ENCODE measurements at places on chromosomes 16 and 17.

- DNase-seq = peak; percentile 14
Measured at GRCh38 chr16:72195609-72196008, 23.7 kb upstream of the PMFBP1 start.

DNA sequence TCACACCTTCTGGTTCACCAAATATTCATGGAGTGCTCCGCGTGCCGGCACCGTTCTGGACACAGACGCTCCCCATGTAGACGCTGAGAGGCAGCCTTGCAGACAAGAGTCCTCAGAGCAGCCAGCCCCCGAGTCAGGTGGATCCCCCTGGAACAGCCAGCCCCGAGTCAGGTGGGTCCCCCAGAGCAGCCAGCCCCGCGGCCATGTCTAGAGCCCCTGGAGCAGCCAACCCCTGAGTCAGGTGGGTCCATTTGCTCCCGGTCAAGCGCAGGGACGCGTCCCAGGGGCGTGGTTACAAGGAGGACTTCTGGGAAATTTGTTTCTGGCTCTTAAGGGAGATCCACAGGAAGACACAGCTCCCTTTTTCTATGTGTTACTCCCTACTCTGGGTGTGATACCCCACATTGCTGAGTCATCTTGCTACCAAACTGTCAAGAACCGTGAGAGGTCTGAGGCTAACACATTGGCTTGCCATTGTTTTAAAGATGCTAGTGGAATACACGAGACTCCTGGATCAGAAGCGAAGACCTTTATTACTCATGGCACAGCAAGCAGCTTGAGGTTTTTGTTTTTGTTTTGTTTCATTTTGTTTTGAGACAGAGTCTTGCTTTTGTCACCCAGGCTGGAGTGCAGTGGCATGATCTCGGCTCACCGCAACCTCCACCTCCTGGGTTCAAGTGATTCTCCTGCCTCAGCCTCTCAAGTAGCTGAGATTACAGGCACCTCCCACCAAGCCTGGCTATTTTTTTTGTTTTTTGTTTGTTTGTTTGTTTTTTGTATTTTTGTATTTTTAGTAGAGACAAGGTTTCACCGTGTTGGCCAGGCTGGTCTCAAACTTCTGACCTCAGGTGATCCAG, 43.3 kb upstream of the CBFA2T3 start:
- no peak for DNase-seq

GRCh38 chr16:7324321-7324720, 8.3 kb upstream of the RBFOX1 start:
- no peak for DNase-seq

DNA sequence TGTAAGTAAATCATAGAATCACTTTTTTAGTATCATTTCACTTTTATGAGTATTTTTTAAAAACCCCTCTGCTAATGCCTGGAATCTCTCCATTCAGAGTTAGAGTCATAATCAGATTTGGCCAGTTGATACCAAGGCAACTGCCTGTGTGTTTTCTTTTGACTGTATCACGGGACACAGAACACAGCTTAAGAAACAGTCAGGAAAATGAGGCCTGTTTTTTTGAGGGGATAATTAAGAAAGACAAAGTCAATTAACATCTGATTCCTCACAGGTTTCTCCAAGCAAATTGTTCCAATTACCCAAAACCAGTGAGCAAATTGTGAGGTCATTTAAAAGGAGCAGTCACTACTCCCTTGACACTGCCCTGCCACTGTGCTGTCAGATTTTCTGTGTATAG, 944.5 kb upstream of the SOX9 start:
- no peak for DNase-seq

GRCh38 chr16:87970186-87970585, 19.0 kb downstream of the BANP start:
- no peak for DNase-seq

DNA sequence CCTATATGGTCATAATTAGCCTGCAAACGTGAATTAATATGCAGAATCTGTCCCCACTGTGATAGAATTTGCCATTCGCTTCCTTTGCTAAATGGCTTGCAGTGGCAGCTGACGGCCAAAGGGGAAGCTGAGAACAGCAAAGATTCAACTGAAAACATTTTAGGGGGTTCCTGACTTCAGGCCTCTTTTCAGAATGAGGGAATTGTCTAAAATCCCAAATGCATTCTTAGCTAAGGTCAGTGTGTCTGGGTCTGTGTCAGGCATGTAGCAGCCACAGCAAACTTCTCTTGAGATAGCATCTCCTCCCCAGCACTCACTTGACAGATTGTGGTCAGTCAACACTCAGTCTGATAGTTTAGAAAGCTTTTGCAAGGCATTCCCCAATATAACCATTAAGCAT, 701.1 kb downstream of the WWOX start:
- no peak for DNase-seq

- DNase-seq = no peak
Measured at GRCh38 chr16:30567991-30568638, 3.4 kb downstream of the ZNF688 start.

DNA sequence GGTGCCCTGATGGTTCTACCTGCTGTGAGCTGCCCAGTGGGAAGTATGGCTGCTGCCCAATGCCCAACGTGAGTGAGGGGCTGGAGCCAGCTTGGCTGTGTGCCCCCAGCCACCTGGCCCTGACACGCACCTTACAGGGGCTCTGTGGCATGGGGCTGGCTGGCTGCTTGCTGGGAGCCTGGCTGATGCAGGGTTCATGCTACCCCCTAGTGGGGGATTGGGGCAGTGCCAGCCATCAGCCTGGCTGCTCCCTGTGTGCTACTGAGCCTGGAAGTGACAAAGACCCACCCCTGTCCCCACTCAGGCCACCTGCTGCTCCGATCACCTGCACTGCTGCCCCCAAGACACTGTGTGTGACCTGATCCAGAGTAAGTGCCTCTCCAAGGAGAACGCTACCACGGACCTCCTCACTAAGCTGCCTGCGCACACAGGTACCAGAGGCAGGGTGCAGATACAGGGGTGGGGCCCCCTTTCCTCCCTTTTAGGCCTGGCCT, 5.7 kb downstream of the GRN start:
- DNase-seq = peak; percentile 82

- no peak for DNase-seq
Measured at GRCh38 chr17:65047941-65048340, 8.6 kb downstream of the GNA13 start.

- no peak for DNase-seq
Measured at GRCh38 chr17:29577001-29577370, 8.5 kb downstream of the TP53I13 start.

GRCh38 chr17:56602292-56603130, 9.0 kb downstream of the NOG start:
- no peak for DNase-seq

DNA sequence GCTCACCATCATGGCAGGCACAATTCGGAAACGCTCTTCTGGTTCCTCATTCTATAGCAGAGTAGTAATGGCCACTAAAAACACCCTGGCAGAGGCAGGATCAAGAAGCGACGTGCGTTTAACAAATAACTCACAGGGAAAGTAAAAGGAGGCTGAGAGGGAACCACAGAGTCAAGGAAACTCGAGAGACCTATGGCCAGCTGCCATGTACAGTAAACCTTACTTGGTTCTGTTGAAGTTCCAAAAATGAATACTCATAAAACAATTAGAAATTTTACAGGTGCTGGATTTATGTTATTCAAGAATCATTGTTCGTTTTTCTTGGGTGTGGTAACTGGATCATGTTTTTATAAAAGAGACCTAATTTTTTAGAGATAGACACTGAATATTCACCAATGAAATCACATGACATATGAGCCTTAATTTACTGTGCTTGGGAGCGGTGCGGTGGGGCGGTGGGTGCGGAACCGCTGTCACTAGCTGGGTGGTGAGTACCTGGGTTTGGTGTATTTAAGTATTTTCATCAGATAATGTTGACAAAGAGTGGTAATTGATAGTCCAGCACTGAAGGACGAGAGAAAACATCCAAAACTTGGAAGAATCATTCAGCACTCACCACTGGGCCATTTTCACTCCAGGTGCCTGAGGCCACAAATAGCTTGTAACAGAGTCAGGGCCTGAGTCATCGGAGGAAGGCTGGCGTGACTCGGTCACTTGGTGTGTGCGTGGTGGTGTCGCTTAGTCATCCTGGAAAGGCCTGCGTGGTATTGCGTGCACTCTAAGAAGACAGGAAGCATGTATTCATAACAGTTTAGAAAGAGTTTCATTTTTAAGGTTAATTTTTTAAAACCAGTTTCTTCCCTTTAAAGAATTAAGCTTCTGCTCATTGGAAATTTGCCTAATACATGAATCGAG, 135.4 kb upstream of the CHMP6 start:
- no peak for DNase-seq

GRCh38 chr17:2064147-2064489, 9.2 kb downstream of the HIC1 start:
- DNase-seq = no peak

GRCh38 chr17:29066606-29067005, 23.7 kb downstream of the PIPOX start:
- no peak for DNase-seq

DNA sequence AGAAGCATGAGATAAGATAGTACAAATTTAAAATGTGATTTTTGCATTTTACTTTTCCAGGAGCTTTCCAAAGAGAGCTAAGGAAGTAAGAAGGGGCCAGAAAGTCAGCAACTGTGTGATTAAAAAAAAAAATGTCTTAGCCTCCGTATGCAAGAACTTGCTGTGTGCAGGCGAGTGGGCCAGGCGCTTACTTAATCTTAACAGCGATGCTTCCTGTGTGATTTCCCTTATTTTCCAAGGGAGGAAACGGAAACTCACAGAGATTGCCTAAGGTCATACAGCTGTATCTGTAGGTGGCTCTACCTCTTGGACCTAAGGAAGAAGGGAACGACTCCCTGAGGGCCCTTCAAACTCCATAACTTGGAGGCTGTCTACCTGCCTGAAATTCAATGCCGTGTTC, 11.1 kb downstream of the HS3ST3B1 start:
- no peak for DNase-seq

DNA sequence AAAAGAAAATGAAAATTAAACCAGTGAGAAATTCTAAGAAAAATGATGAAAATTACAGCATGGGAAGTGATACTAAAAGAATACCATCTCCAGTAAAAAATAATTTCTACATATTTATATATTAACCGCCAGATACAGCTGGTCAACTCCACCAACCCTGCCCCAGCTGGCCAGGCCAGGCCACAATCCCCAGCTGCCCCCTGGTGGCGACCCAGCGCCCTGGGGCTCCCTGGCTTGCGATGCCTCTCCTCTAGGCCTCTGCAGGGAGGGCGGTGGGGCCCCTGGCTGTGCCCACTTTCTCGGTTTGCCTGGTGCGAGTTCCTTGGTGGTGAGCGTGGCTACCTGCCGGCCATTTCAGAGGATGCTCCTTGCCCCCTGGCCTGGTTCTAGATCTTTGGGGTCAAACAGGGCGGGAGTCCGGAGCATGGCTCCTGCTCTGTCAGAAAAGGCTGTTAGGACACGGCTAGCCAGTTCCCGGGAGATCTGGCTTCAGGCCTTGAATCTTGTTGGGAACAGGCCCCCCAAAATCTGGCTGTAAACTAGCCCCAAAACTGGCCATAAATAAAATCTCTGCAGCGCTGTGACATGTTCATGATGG, 14.5 kb downstream of the GLIS2 start:
- DNase-seq = peak; percentile 86

GRCh38 chr16:61002479-61003204, 1033.6 kb downstream of the CDH8 start:
- no peak for DNase-seq

- DNase-seq = peak; percentile 73
Measured at GRCh38 chr17:2054512-2055291, at the start of gene HIC1. Gene HIC1, plus strand, starts transcription at chr17:2055103. Its CDS starts 1,588 bp downstream, at chr17:2056691.

- DNase-seq = no peak
Measured at GRCh38 chr16:50625374-50625773, 55.7 kb downstream of the SNX20 start.

GRCh38 chr17:15291674-15292361, 26.7 kb upstream of the PMP22 start:
- DNase-seq = no peak

DNA sequence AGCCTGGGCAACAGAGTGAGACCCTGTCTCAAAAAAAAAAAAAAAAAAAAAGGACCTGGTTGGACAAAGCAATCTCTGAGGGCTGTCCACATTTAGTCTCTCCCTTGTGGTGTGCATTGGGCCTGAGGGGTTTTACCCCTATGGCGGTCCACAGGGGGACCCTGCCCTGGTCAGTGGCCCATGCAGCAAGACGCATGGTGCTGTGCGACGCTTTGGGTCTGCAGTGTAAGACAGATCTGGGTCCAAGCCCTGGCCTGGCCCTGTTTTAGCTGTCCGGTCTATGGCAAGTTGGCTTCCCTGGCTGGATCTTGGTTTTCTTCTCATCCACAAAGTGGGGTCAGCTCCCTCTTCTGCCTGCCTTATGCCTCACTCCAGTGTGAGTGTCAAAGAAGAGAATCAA, 123.2 kb upstream of the NLRP1 start:
- no peak for DNase-seq

DNA sequence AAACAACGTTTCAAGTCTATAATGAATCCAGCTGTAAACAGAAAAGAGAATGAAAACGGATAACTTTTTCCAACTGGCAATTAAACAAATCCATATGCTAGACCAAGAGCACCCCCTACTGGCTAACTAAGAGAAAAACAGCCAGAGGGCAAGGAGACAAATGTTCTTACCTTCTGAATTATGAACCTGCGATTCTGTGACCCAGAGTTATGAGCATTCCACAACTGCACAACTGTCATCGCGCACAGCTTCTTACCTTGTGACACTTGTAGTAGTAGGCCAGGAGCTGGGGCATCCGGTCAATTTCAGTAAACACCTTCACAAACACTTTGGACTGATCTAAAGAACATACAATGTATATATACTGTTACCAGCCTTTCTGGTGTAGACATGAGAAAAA, 18.6 kb downstream of the COG7 start:
- peak; percentile 26 for DNase-seq

DNA sequence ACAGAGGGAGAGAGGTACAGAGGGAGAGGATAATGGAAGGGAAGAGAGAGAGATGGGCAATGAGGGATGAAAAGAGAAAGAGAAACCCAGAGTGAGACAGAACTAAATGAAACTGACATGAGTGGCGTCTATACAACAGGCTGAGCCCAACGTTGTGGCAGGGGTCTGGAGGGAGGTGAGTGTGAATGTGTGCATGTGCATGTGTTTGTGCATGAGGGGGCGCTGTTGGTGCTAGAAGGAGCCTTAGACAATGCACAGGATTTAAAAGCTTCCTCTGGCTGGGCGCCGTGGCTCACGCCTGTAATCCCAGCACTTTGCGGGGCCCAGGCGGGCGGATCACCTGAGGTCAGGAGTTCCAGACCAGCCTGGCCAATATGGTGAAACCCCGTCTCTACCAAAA, 454.8 kb upstream of the CDH11 start:
- no peak for DNase-seq

- no peak for DNase-seq
Measured at GRCh38 chr17:8520981-8521380, 85.3 kb downstream of the NDEL1 start.

GRCh38 chr16:51231702-51232101, 80.6 kb upstream of the SALL1 start:
- no peak for DNase-seq

GRCh38 chr16:10081201-10081940, 100.9 kb downstream of the GRIN2A start:
- DNase-seq = no peak

Measured in neural crest cell (in vitro differentiated cells).